ENCODE measurements at places on chromosomes 12 and 14.
A peak's percentile ranks its signal among the peaks of the same experiment; 100 is the strongest.

DNA sequence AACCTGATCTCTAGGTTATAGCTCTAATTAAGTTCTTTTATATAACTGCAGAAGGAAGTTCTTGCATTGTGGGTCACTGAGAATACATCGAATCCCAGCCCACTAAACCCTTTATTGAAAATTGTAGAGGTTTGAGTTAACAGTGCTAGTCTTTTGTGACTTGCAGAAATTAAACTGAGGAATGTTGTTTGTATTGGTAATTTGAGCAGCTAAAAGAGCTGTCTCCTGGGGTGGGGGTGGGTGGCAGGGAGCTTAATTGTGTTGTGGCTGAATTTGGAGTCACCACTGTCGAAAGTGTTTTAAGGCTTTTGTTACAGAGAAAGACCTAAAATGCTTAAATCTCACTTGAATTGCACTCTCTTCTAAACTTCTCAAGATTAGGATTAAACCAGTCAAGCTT, 3.2 kb upstream of the COX8C start:
- DNase-seq = no peak

DNA sequence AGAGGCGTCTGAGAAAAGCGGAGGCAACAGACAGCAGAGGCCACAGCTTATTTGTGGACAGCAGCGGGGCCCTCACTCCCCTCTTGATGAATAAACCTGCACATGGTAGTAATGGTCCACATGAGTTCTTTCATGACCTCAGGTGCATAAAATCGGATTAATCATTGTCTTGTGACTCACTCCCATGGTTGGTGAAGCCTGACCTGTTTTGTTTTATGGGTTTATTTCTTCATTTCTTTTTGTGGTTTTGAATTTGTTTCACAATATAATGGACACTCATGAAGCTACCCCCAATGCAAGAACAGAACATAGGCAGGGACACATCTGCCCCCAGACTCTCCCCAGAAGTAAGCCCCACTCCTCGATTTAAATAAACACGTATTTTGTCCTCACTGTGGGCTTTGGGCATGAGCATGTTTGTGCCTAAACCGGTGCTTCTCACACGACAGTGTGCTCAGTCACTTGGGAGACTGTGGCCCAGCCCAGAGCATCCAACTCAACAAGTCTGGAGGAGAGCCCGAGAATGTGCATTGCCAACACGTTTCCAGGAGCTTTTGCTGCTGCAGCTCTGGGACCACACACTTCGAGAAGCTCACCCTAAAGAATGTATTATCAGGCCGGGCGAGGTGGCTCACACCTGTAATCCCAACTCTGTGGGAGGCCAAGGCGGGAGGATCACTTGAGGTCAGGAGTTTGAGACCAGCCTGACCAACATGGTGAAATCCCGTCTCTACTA, 116.1 kb downstream of the SCARB1 start:
- no peak for DNase-seq

- DNase-seq = no peak
These were observed 3.3 kb upstream of the APPL2 start for GRCh38 chr12:105239304-105239703.

- no peak for DNase-seq
These were observed 536.9 kb upstream of the LMO3 start for GRCh38 chr12:17142856-17143255.

DNA sequence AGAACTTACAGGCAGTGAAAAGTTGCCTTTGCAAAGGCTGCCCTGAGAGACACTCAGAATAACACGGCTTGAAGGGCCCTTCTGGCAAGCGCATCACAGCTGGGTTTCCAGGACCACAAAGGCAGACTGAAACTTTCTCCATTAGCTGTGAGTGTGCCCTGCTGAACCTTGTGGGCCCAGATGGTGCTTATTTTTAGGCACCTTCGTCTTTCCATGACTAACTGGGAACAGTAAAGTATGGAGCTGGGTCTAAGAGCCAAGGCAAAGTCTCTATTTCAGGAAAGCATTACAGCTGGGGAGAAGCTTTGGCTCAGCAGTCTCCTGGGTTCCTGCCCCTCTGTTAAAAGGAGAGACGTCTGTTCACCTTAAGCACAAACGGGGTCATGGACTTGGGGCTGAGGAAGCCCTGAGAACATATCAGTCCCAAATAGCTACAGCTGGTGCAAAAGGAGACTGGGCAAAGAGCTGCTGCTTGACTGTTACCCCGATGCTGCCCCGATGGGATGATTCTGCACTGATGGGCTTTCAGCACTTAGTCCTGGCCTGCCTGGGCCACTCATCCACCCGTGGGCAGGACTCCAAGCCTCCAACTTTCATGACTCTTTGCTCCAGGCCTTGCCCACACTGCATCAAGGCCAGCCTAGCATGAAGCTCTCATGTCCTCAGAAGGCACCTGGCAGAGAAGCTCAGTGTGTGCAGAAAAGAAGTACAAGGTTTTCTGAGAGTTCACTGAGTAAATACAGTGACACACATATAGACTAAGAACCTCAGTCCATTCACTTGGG, 248.3 kb downstream of the PHLDA1 start:
- no peak for DNase-seq

DNA sequence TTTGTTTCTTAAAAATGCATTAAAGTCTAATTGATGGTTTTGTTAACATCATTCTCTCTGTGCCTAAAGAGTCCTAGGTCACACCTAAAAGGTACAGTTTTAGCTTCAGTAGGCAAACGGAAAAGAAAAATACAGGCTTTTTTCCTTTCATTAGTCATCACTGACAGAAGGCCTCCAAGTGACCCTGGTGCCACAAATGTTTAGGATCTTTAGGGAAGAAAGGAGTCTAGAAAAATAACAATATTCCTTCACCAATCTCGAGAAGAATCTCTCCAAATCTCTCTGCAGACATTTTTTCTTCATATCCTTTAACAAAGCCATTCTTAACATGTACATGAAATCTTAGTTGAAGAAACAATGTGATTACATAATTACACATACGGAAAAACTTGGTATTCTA, 2.0 kb downstream of the DENND5B start:
- DNase-seq = no peak

DNA sequence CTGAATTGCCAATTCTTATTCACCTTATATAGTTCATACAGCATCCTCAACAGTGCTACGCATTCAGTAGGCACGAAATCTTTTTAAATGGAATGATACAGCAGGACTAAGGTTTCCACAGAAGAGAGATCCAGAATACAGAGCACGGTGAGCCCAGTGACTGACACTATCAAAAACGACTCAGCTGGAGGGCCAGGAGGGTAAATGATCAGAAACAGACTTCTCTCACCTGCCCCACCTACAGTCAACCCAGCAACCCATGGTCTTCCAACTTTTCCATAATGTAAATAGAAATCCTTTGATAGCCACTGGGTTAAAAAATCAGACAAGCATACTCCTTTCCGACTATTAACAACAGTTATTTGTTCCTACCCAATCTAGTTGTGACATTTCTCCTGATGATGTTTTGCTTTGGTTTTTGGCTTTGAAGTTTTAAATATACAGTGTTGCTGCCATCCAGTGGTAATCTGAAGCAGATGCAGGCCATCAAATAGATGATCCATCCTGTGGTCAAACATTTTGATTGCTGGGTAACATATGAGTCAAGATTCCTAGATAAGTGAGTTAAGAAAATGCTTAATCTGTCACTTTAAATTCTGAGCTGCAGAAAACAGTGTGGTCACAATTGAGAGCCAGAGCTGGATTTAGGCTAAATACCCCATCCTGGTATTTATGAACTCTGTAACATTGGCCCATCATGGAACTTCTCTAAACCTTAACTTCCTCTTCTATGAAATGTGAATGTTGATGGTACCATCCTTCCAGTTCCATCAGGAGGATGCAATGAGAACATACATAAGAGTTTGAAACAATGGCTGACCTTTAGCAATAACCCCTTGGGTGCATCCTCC, 42.0 kb downstream of the GPHB5 start:
- DNase-seq = peak; percentile 50

- no peak for DNase-seq
These were observed 56.1 kb downstream of the EPS8 start for GRCh38 chr12:15733136-15733535.

DNA sequence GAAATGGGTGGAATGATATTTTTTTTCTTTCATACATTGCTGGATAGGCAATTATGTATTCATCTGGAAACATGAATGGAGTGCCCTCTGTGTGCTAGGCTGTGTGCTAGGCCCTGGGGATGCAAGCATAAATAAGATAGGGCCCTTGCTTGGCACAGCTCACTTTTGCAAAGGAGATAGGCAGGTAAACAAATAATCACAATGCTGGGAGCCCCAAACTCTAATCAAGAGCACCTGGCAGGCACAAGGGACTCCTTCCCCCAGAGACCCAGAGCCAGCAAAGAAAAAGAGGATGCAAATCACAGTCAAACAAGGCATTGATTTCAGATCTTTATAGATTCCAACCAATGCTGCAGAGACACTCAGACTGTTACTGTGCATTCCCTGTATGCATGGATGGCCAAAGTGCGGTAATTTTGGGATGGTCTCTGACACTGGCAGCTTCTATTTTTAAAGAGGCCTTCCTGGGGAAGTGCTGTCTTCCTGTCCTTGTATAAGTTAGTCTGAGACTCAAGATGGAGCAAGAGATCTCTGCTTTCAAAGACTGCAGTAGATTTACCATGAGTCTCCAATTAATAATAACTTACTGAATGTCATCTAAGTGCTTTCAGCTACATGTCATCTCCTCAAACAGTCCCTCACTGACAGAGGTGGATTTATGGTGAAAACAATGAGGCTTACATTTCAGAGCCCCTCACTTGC, 45.1 kb upstream of the CPM start:
- DNase-seq = no peak

DNA sequence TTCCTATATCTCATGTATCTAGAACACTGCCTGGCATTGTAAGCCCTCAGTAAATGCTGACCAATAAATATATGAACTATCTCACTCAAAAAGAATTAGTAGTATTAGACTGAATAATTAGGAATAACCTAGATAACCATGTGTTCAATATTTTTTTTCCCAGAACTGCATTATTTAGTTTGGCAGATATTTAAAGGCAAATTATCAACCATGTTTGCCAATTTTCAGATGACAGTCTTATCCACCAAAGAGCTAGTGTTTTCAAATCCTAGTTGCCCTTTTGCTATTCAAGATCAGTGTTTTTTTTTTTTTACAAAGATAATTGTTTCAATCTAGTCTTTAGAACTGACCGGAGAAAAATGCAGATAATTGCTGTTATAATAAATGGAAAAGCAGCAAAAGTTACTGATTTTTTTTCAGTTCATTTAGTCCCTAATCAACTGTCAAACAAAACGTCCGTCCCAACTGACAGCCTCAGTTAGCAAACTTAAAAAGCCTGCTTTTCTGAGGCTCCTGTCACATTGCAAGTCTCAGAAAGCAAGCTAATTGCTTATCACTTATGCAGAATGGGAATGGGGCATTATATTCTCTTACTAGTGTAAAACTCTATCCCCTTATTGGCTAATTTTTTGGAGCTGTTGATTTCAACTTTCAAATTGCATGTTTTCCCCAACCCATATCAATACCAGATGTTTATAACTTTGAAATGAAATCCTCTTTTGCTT, 203.2 kb downstream of the PAWR start:
- DNase-seq = no peak
